ENCODE measurements at places on chromosomes 12 and 14.

DNA sequence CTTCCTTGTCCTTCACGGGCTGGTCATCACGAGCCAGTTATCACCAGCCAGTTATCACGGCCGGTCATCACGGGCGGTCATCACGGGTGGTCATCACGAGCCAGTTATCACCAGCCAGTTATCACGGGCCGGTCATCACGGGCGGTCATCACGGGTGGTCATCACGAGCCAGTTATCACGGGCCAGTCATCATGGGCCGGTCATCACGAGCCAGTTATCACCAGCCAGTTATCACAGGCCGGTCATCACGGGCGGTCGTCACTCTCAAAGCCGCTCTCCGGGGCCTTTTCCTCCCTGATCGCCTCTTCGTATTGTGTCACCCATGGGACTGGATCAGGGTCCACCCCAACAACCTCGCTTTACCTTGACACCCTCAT is 13.9 kb upstream of the FBRSL1 start:
- no peak for DNase-seq

DNA sequence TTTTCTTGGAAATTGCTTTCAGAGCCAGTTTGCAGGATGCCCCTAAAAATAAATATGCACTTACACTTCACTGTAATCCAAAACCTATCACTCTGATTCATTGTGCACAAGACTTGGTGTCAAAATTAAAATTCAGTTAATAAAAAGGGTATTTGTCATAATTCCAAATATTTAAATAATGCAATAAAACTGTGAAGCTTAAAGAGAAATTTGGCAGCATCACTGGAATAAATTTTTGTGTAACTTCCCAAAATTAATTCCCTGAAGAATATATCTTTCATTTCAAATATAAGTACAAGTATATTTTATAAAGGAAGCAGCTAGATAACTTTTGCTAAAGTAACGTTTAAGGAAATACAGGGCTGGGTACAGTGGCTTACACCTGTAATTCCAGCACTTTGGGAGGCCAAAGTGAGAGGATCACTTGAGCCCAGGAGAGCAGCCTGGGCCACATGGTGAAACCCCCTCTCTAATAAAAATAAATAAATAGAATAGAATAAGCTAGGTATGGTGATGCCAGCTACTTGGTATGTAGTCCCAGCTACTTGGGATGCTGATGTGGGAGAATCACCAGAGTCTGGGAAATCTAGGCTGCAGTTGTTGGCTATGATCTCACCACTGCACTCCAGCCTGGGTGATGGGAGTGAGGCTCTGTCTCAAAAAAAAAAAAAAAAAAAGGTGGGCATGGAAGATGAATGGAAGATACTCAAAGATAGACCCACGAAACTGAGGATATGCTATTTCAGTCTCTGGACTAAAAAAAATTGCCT is 233.8 kb downstream of the FBXL14 start:
- peak; percentile 91 for DNase-seq

- DNase-seq, result no peak
Observed at GRCh38 chr12:114254998-114255397, 150.9 kb downstream of the TBX5 start.

- no peak for DNase-seq
Observed at GRCh38 chr14:73599499-73599898, 7.8 kb downstream of the ACOT4 start.

GRCh38 chr12:5343711-5344110 is 88.2 kb upstream of the NTF3 start:
- no peak for DNase-seq

DNA sequence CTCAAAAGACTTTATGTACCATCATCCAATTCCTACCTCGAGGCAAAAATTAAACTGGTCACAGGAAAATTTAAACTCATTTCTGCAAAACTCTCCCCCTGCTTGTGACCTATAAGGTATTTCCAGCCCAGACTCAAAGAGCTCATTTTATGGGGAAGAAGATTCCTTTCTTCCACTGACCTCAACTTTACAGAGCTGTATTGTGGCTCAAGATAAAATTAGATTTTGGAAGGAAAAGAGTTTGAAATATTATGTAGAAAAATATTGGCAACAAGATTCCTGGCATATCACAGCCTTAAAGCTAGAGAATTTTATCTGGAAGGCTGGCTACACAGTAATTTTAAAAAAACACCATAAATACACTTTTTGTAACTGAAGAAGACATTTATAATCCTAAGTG is 91.7 kb downstream of the STXBP6 start:
- peak; percentile 46 for DNase-seq

- DNase-seq, result no peak
Observed at GRCh38 chr14:61930101-61930857, 168.1 kb downstream of the SNAPC1 start.

GRCh38 chr14:66111891-66112290 is 374.3 kb upstream of the CCDC196 start:
- DNase-seq, result no peak

- no peak for DNase-seq
Observed at GRCh38 chr14:31292937-31293616, 85.5 kb upstream of the HECTD1 start.

- DNase-seq, result peak; percentile 52
Observed at GRCh38 chr12:69981881-69982475, 157.0 kb downstream of the MYRFL start.

DNA sequence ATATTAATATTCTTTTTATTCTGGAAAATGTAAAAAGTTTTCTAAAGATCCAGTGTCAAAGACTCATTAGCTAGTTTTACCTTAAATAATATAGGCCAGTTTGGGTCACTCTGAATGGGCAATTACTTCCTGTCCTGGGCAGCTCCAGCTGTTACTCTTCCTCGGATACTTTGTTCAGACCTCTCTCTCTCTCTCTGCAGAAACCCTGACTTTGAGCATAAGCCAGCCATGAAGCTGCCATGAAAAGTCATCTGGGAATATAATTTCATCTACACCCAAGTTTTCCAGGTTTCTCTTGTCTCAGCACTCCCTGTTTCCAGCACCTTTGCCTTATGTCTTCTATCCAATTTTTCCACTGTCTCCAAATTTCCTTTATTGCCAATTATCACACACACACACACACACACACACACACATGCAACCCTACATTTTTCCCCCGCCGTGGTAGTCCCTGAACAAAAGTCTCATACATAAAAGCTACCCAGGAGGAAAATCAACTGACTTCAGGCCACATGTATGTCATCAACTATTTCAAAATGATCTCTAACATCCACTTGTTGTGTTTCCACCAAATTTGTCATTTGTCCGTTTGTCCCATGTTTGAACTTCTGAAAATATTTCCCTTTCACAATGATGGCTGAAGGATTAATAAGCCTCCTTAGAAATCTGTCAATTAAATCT is 318.1 kb downstream of the SSPN start:
- no peak for DNase-seq

DNA sequence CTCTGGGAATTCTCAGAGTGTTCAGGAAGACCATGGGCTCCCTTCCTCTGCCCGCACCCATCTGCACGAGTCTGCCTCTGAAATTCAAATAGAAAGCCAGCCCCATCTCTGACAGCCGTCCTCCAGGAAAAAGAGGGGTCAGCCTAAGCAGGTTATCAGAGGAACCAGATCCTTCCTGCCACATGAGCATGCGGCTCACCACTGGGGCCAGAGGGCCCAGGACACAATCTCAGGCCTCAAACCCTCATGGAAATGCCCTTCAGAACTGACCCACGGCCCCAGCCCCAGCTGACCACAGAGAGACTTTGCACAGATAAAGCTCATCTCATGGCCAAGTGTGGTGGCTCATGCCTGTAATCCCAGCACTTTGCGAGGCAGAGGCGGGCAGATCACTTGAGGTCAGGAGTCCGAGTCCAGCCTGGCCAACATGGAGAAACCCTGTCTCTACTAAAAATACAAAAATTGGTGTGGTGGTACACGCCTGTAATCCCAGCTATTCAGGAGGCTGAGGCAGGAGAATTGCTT is 23.2 kb downstream of the PXN start:
- DNase-seq, result no peak

GRCh38 chr12:100043631-100044030 is 58.9 kb upstream of the ANKS1B start:
- no peak for DNase-seq

GRCh38 chr12:50188875-50189575 is 21.9 kb upstream of the CERS5 start:
- no peak for DNase-seq

GRCh38 chr12:4451694-4452093 is 6.1 kb upstream of the FGF6 start:
- no peak for DNase-seq

DNA sequence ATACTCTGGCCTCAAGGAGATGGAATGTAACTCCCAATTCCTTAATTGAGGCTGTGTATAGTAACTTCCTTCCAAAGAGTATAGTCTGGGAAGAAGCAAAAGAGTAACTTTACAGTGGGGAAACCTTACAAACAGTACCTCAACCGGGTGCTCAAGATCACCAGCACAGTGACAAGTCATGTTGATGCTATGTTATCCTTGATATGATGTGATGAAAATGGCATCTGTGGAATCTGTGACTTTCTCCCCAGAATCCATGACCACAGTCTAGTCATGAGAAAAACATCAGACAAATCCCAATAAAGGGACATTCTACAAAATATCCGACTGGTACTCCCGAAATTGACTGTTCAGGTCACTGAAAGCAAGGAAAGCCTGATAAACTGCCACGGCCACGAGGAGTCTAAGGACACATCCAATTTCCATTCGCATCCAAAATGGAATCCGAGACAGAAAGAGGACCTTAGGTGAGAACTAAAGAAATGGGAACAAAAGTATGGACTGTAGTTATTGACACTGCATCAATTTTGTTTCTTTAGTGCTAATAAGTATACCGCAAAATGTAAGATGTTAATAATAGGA is 97.3 kb upstream of the FRMD6 start:
- peak; percentile 98 for DNase-seq

DNA sequence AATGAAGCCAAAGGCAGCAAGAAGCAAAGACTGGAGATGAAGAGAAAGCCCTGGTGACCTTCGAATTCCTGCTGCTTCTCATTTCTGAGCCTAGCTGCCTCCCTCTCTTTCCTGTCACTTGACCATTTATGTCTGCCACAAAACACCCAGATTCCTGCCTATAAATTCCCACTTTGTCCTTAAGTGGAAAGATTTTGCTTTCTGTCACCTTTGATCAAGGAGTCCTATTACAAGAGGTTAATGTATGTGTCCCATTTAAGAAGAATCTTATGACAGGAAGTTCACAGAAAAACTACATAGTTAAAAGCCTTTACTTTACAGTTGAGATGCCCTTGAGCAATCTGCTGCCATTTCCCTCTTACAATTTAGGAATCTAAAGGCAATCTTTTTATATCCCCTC is 155.7 kb downstream of the GALC start:
- no peak for DNase-seq

DNA sequence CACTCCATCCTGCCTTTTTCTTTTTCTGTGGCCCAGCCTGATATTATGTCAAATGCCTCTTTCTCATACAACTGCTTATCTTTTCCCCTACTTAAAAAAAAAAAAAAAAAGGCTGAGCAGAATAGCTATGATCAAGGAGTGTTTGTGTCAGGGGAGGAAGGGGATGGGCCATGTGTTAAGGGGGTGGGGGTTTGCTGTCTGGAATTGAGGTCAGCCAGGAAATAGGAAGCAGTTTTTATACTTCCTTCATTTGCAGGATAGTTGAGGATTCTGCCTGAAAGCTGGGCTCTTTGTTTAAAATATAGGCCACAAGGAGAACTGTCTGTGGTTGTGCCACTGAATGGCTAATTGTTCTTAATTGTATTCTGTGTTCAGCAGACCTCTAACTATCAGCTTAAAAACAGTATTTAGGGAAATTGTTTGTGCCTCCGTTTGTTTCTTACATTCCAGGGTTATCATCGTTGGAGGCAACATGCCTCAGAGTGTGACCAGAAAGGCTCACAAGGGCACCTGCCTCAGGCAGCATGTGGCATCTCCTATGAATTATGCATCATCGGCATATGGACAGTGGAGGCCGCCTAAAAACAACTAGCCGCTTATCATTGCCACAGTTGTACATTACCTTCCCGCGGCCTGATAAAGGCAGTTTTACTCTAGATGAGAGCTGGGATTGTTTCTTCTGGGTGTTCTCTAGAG is 96.0 kb downstream of the SRGAP1 start:
- DNase-seq, result no peak

GRCh38 chr12:108789546-108789945 is 58.2 kb upstream of the CORO1C start:
- DNase-seq, result no peak

DNA sequence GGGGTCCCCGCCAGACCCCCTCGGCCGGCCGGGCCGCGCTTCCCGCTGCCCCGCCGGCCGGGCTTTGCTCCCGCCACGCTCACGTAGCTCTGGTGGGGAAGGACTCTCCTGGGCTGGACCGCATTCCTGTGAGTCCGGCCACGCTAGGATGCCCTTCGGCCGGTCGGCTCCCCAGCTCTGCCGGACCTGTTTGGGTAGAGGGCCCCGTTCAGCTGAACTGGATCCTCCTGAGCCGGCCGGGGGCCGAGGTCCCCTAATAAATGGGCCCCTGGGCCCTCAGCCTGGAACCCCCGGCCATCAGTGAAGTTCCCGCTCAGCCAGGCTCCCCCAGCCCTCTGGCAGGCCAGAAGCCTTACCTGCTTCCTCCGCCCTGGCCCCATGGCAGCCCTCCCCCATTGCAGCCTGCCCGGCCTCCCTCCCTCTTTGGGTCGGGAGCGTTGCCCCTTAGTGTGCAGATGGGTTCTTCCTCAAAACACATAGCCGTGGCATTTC is 593 bp downstream of the UNC119B start:
- no peak for DNase-seq

DNA sequence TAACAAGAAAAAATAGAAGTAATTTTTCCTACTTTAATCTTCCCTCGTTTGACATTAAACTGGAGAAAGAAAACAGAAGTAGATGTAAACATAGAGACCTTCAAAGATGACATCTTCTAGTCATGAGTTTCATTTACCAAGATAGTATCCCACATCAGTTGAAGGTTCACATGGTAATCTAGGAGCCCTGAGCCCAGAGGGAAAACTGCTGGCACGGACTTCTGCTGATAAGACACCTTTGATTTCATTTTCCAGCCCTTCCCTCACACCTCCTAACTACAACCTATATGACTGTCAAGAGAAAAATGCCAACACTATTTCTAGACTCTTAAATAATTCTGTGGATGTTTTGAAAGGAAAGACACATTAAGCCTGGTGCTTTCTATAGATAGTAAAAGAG is 46.0 kb upstream of the CCDC175 start:
- DNase-seq, result no peak

GRCh38 chr14:60845523-60845922 is 111.0 kb downstream of the MNAT1 start:
- no peak for DNase-seq

GRCh38 chr14:24436355-24437019 is 6.1 kb downstream of the SDR39U1 start:
- peak; percentile 67 for DNase-seq

DNA sequence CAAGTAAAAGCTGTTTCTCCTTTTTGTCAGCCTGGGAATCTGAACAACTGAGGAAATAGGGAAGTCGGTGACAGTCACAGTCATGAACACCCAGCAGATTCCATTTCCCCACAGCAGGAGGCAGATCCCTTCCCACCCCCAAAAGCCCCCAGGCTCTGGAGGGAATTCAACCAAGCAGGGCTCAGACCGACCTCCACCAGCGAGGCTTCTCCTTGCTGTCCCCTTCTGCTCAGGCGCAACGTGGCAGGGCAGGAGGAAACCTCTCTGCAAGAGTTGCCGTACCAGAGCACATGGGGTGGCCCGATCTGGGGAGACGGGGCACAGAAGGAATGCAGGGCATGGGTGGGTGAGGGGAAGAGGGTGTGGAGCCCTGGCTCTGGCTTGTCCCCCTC is 319 bp downstream of the GALNT6 start:
- peak; percentile 47 for DNase-seq
